ENCODE measurements at places on chromosomes 3 and 15.

- DNase-seq: no peak
Observed at GRCh38 chr3:72171463-72171881, 386.5 kb upstream of the PROK2 start.

GRCh38 chr3:177746337-177746933 lies 549.2 kb upstream of the TBL1XR1 start:
- DNase-seq: no peak

GRCh38 chr3:183178833-183179549 lies 16.5 kb upstream of the LAMP3 start:
- DNase-seq: peak; percentile 9

- no peak for DNase-seq
Observed at GRCh38 chr3:56131974-56132590, 336.2 kb downstream of the ERC2 start.

DNA sequence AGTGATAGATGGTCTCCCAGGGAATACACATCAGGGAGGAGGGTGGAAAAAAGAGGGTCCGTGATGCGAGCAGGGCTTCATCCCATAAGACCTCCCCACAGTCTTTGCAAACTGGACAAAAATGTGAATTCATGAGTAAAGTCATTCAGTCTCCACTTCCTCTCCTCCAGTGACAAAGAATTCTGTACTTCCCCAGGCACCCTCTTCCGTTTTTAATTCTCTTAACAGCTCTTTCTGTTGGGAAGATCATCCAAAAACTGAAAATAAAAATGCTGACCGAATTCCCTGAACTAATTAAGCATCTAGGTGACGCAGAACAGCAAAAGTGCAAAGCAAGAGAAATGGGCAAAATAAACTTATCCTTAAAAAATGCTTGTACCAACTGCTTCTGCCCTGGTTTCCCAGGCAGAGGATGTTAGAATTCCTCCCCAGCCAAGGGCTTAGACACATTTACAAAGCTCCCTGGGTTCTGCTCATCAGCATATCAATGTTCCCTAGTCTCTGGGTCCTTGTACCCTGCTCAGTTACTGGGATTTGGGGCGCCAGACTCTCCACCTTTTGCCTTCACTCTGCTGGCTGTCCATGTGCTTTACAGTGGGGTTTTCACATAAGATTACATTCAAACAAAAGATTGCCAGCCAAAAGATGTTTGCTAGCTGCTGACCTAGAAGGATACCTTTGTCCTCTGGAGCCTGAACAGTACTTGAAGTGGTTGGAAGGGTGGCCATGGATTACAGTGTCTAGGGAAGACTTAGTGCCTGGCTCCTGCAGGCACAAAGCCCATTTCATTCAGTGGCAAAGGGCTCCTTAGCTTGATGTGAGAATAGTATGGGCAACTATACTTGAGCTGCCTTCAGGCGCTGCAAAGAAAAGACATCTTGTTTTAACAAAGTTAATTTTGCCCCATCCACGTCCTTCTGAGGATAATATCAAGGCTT lies 69.4 kb downstream of the ARNT2 start:
- DNase-seq: no peak

- no peak for DNase-seq
Observed at GRCh38 chr3:171803044-171803443, 7.2 kb downstream of the PLD1 start.

DNA sequence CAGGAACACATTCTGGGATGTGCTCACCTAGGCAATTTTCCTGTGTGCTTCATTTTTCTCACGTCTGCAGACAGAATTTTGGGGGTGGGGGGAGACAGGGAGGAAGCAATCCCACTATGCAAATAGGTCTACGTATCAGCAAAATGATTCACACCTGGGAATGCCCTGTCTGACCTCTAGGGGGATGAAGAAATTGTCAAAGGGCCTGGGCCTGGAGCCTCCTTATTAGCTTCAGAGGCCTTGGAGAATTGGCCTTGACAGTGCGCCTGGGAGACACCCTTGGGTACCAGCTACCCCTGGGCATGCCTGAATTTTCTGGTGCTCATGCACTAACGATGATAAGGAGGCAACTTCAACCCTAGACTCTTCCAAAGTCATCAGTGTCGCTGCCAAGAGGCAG lies 207.5 kb downstream of the CADPS start:
- no peak for DNase-seq

DNA sequence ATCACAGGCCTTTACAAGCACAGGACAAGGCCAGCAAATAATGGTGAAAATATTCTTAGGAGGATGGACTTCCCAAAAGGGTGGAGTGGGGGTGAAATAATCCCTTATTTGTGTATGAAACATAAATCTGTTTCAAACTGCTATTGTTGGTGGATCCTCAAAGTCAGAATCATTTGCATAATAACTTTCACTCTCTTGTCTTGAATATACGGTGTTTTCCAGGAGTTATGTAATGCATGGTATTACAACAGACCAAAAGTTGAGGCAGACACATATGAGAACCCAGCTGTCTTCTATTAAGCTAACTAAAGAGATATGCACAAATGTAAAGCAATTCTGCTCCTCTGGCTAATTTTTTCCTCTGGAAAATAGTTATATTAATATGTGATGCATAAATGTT lies 57.7 kb downstream of the PRTG start:
- no peak for DNase-seq

- DNase-seq: no peak
Observed at GRCh38 chr3:52614689-52615088, 71.0 kb downstream of the PBRM1 start.
